Brain pericyte (primary cell): ENCODE measurements at places on chromosomes 2 and 18.

DNA sequence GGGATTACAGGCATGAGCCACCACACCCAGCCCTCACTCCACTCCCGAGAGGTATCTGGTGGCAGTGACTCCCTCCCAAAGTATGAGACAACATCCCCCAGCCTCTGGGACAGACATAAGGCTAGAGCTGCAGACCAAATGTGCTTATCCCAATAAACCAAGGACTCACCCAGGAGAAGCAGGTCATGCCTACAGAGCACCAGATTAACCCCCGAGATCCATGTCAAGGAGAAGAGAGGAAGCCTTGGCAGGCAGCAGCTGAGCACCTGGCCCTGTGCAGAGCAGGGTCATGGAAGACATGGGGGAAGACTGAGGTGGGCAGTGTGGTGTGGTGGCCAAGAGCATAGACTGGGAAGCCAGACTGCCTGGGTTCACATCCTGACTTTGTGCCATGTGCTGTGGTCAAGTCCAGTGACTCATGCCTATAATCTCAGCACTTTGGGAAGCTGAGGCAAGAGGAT is 7.2 kb downstream of the RAB11FIP5 start:
- DNase-seq: no peak

DNA sequence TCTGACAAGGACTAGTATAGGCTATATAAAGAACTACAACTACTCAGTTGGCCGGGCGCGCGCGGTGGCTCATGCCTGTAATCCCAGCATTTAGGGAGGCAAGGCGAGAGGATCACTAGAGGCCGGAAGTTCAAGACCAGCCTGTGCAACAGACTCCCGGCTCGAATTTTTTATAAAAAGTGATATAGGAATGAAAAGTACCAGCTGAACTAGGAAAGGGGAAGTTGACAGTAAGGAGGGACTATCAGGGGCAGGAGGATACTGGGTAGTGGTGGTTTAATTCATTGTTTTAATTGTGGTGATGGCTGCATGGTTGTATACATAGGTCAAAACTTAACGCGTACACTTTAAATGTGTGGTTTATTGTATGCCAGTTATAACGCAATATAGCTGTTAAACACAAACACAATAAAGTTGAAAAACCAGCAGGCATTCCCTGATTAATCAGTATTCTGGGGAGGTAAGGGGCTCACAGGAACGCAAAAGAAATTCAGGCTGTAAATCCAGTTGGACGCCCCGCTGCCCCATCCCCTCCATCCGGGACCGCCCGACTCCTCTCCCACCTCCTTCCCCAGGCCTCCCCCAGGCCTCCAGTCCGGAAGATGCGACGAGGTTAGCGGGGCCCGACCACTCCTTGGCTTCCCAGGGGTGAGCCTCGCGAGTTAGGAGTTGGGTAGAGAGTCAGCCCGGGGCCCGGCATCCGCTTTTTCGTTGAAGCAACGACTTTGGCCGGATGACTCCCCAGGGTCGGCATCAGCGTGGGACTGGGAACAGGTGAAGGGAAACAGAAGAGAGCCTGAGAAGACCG is 746 bp upstream of the POLR1B start:
- DNase-seq: no peak

DNA sequence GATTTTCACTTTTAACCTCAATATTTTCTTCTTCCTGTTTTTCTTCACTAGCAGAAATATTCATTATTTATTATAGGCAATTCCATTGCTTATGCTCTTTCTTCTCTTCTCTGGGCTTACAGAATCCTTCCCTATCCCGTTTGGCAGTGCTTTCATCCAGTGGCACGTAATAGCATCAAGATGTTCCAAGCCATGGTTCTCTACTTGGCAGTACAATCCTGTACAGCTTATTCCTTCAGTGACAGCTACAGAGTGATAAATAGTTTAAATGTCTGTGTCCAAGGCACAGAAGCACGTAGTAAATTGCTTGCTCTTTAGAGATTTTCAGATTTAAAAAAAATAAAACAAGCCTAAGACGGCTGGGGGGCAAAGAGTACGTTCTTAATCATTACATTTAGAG is 1964.3 kb downstream of the SUCLG1 start:
- no peak for DNase-seq

- DNase-seq: no peak
Observed at GRCh38 chr2:232573771-232574435, 23.4 kb downstream of the EIF4E2 start.

DNA sequence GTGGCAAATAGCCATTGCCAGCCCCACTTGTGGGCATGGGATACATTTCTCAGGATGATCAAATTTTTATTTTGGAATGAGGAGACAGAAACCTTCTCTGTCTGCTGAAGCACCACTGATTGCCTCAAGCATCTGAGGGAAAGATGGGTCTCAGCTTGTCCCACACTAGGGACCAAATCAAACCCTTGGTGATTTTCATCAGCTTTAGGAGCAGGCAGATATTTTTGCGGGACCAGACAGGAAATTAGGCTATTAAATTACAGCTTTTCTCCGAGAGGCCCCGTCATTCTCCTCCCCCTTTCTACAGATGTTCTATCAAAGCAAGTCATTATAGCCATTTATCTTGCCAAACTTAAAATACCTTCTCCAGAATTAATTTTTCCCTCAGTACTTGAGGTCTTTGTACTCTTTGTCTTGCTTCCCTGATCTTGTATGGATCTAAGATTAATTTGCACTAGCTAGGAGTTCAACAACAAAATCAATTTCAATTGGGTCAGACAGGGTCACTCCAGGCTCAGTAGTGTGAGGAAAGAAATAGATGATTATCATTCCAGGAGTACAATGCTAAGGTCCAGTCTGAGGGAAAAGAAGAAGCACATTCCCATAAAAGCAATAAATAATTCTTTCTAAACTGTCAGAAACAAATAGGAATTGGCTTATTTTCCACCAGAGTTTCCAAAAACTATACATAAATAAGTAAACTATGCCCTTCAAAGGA is 818.1 kb upstream of the SOX11 start:
- no peak for DNase-seq

- DNase-seq: no peak
Observed at GRCh38 chr2:207925601-207926000, 99.7 kb downstream of the PLEKHM3 start.

GRCh38 chr2:110877031-110877827 is 144.9 kb downstream of the ACOXL start:
- DNase-seq: no peak

GRCh38 chr2:8609357-8609811 is 72.5 kb upstream of the ID2 start:
- DNase-seq: no peak

- DNase-seq: no peak
Observed at GRCh38 chr18:47560723-47561715, 309.6 kb upstream of the SKOR2 start.

- no peak for DNase-seq
Observed at GRCh38 chr2:38079116-38080052, 3.4 kb upstream of the CYP1B1 start.

GRCh38 chr18:30811580-30811979 is 231.0 kb downstream of the DSC3 start:
- no peak for DNase-seq

DNA sequence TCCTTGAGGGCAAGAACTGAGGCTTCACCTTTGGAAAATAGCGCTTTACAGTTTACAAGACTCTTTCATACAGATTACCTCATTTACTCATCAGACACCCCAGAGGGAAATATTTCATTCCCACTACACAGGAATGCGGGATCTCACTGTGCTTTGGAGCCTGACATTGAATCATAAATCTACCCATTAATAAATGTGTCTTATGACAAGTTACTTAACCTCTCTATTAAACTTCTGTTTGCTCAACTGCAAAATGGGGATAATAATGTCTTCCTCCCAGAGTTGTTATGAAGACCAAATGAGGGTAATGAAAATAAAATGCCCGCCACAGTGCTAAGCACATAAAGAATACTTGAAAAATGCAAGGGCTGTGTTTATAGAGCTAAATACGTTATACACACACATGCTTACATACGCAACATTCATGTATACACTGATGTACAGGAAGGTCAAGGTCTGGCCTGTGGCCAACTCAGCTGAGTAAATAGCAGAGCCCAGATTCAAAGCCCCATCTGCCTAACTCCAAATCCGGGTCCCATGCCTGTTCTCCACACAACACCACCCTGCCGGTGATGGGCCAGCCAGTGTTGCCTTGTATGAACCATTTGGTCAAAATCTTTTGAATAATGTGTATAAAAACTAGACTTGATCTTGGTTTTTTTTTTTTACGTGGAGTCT is 77.8 kb upstream of the STPG4 start:
- peak; percentile 55 for DNase-seq

DNA sequence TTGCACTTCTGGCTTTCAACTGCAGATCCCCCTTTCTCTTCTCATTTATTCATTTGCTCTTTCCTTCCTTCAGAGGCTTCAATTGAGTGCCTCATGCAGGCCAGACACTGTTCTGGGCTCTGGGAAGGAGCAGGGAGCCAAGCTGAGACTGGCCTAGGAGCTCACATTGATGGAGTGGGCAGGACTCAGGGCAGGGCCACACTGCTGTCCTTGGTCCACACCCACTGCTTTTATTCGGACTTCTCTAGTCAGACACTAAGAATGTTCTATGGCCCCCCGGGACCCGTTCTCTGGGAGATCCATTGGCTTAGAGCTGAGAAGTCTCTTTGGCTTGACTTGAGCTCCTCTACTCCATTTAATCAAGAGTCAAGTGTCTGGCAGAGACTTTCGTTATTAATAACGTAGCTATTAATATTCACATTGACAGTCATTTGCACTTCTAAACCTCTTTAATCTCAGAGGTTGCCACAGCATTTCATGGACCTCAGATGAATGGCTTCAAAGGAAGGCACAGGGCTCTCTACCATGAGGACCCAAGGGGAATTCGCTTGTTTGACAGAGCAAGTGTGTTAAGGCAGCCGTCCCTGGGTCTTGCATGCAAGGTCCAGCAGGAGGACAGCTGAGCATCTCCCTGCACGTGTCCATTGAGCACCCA is 20.1 kb downstream of the SH3RF3 start:
- DNase-seq: no peak

DNA sequence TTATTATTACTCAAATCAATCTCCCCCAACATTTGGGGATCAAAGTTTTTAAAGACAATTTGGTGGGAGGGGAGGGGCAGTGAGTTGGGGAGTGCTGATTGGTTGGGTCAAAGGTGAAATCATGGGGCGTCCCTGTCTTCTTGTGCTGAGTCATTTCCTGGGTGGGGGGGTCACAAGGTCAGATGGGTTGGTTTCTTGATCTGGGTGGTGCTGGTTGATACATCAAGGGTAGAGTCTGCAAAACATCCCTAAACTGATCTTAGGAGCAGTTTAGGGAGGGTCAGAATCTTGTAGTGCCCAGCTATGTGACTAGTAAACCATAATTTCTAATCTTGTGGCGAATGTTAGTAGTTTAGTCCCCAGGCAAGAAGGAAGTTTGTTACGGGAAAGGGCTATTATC is 67.4 kb downstream of the MOGAT1 start:
- DNase-seq: no peak

GRCh38 chr2:216700088-216700567 is 4.8 kb upstream of the IGFBP5 start:
- no peak for DNase-seq

- no peak for DNase-seq
Observed at GRCh38 chr18:32277549-32277948, 87.7 kb downstream of the MEP1B start.

DNA sequence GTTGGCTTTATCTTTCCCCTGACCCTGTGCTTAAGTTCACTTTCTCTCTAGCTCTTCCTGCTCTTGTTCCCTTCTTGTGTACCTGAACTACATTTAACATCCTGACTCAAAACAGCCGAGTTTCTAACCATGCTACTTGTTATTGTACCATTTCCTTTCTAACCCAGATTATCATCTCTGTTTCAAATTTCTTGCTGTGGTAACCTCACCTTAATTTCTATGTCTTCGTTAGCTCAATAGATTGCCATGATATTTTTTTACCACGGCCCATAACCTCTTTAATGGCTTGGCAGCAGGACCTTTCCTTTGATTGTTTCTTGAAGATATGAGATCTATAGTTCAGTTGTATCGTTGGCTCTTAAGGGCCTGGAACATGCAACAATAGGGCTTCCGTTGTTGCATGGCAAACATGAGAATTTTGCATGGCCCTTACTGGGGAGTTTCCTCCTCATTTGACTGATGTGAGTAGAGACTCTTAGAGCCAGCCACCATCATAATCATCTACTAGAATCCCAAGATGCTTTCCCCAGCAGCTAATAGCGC is 11.1 kb downstream of the CFAP36 start:
- no peak for DNase-seq

DNA sequence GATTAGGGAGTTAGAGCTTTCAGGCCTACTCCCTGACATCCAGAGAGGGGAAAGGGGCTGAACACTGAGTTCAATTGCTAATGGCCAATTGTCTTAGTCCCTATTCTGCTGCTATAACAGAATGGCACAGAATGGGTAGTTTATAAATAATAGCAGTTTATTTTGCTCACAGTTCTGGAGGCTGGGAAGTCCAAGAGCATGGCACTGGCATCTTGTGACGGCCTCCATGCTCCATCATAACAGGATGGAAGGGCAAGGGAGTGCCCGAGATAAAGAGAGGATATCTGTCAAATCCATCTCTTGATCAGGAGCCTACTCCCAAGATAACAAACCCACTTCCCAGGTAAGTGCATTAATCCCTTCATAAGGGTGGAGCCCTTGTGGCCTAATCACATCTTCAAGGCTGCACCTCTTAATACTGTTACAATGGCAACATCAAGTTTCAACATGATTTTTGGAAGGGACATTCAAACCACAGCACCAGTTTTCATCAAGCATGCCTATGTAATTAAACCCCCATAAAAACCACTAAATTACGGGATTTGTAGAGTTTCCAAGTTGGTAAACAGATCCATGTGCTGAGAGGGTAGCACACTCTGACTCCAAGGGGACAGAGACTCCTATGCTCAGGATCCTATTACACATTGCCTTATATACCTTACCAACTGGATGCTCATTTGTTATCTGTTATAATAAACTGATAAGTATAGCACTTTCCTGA is 44.6 kb downstream of the BAZ2B start:
- DNase-seq: no peak

- DNase-seq: peak; percentile 91
Observed at GRCh38 chr18:25289001-25289631, 62.9 kb downstream of the ZNF521 start.

GRCh38 chr2:206805887-206806607 is 40.6 kb downstream of the FASTKD2 start:
- no peak for DNase-seq

GRCh38 chr2:26820932-26821331 is 27.0 kb upstream of the DPYSL5 start:
- no peak for DNase-seq

- DNase-seq: no peak
Observed at GRCh38 chr2:12412898-12413305, 303.8 kb upstream of the TRIB2 start.

DNA sequence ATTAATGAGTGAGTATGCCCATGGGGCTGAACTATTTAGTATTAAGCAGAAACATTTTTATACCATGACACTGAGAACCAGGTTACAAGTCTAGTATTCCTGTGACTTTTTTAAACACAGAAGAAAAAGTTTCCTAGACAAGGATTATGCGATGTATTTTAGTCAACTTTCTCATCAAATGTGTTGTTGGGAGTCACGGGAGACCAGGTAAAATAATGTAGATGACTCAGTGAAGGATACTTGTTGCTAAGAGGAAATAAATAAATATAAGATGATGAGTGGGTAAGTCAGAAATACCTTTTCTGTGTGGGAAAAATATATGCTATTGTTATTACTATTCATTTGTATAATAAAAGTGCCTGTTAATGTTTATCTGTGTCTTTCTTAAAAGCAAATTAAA is 23.4 kb downstream of the MBD5 start:
- DNase-seq: no peak

- no peak for DNase-seq
Observed at GRCh38 chr2:21095178-21095577, 28.6 kb upstream of the TDRD15 start.

GRCh38 chr2:173210270-173211196 is 134.9 kb downstream of the MAP3K20 start:
- peak; percentile 74 for DNase-seq
